Stimulated activated CD4-positive, alpha-beta T cell treated with anti-CD3 and anti-CD28 coated beads, Interleukin-12 subunit alpha, Interleukin-12 subunit beta, amount 100 ng/mL, for 24 hours (primary cell): ENCODE measurements at places on chromosomes 6 and 20.

- DNase-seq: no peak
These were observed 117.4 kb downstream of the ZFAND3 start for GRCh38 chr6:37936906-37937305.

DNA sequence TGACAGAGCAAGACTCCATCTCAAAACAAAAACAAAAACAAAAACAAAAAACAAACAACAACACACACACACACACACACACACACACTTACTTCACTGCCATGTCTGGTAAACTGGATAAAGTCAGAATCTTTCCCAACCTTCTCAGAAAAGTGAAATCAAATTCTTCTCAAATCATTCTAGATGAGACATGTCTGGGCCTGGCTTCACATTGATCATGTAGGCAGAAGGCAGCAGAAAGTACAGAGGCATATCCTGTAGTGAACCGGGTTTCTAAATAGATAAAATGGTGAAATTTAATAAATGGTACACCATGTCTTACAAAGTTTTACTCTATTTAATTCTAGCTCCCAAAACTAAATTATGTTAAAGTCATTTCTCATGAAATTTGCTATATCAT lies 14.9 kb upstream of the MRS2 start:
- DNase-seq: no peak

- DNase-seq: no peak
These were observed 39.4 kb upstream of the RFPL4B start for GRCh38 chr6:112307707-112308106.

GRCh38 chr6:17714879-17715851 lies 8.4 kb upstream of the NUP153 start:
- no peak for DNase-seq

DNA sequence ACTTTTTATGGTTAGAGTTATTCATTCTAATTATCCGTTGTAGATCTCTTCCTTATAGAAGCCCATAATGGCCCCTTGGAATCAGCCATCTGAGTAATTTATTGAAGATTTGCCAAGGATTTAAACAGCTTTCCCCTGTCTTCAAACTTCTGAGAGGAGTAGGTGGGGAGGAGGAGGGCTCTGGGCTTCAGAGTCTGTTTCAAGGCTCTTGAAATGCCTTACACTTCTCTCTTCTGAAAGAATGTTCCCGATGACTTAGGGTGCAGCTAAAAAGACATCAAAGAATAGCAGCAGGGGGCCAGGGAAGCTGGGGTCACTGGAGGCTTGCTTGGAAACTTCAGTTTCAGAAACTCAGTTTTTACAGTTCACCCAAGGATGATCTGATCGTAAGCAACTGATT lies 165.3 kb downstream of the ZDHHC14 start:
- no peak for DNase-seq

DNA sequence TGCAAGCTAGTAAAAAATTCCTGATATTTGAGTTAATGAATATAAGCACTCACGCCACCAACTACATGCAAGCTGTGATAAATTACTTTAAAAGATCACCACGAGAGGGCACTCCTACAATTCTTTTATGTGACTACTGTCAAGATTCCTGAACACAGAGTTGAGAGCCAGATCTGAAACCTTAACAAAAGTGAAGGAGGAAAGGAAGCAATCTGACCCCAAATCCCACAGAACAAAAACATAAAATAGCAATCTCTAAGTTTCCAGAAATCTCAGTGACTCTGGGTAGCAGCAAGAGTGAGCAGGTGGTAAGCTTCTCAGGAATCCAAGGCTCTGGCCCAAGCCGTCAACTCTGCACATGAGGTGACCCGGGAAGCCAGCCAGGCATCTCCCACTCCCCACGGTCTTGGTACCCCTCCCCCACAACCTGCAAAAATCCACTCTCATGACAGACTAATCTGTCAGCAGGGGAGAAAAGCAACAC lies 55.1 kb downstream of the STAU1 start:
- no peak for DNase-seq

DNA sequence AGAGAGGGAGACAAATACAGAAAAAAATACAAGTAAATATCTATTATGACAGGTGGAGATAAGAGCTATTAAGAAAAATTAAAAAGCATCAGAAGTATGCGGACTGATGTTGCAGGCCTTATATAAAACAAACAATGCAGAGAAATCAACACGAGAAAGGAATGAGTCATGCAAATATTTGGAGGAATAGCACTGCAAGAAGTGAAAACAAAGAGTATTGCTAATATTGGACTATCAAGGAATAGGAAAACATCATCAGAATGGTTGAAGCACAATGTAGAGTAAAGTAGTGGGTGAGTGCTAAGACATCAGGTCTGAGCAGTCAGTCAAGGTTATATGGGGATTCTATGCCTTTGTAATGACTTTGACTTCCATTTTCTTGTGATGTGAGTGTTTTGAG lies 657.5 kb upstream of the GJE1 start:
- DNase-seq: no peak

- DNase-seq: no peak
These were observed 44.2 kb downstream of the PHACTR3 start for GRCh38 chr20:59648466-59649070.

DNA sequence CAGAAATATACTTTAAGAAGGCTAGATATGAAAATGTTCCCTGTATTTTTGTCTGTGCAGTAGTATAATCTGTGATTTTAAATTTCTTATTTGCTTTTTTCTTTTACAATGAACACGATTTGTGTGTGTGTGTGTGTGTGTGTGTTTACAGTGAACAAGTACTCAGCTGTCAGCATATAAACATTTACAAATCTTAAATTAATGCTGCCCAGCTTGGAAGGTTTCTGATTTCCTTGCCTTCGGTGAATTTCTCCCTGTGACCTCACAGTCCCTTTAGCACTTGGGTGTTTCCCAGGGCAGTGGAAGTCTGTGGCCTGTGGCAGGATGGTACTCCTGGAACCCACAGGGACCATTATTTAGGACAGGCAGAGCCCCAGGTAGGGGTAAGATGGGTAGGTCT lies 37.6 kb downstream of the TXLNB start:
- DNase-seq: no peak

- DNase-seq: no peak
These were observed 110.9 kb downstream of the ARMC2 start for GRCh38 chr6:108958900-108959770.

DNA sequence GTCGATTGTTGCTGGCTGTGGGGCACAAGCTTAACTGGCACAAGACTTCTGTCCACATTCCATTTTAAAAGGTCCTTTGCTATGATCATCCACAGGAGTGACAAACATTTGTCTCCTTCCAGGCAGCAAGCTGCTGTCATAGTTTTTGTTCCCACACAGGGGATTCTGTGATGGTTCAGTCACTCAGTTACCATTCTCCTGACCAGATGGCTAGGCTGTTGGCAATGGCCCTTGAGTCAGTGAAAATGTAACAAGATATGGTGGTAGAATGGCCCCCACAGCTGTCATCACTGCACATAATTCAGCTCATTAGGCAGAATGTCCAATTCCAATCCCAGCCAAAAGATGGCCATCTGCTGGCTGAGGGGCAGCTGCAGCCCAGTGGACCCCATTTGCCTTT lies 13.7 kb downstream of the BPIFA1 start:
- DNase-seq: no peak

DNA sequence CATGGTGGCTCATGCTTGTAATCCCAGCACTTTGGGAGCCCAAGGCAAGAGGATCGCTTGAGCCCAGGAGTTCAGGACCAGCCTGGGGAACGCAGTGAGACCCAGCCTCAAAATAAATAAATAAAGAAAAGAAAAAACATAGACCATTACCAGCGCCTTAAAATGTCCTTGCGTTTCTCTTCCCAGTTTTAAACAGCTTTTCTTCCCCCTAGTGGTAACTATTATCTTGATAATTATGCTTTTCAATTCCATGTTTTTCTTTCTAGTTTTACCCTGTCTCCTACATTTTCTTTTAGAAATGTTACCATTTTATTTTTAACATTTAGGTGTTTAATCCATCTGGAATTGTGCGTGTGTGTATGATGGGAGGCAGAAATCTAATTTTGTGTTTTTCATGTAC lies 24.4 kb downstream of the DNAH8 start:
- no peak for DNase-seq

GRCh38 chr20:32638848-32639247 lies 34.9 kb downstream of the C20orf203 start:
- DNase-seq: no peak

DNA sequence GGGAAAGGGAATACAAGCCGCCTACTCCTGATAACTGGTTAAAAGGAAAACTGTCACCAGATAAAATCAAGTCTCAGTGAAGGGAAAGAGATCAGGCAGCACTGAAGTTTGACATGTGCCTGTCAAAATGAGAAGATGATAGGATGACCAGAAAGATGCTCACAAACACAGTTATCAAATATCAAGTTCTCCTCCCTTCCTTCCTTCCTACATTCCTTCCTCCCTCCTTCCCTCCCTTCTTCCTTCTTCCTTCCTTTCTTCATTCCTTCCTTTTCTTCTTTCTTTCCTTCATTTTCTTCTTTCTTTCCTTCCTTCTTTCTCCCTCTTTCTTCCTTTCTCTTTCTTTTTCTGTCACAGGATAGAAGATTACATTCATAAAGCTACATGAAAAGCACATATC lies 55.2 kb downstream of the MYB start:
- DNase-seq: no peak

GRCh38 chr20:41989935-41990635 lies 371.9 kb upstream of the CHD6 start:
- no peak for DNase-seq

GRCh38 chr6:163036160-163036645 lies 308.4 kb downstream of the PACRG start:
- DNase-seq: no peak

DNA sequence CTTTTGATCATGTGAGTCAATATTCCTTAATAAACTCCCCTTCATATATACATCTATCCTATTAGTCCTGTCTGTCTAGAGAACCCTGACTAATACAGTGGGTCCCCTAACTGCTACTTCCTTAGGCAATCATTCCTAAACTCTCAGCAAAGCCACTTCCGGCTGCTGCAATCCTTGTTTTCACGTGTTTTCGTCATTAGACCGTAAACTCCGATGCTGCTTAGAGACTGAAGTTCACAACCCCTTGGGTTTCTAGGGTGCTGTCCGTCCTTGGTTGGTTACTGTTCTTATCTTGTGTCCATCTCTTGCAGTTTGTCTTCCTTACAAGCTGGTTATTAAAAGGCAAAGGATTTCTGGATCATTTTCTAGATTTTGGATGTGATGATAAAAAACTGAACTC lies 106.4 kb downstream of the GMPR start:
- no peak for DNase-seq
